ENCODE measurements at places on chromosomes 3 and 15. TPM values are rescaled to one million over a fixed set of nuclear protein-coding genes. Genes with fewer than 3 reads are reported as not detected.

AGBL1 gene
- total RNA-seq, result not detected

CFAP91 gene
- not detected for total RNA-seq

DNA sequence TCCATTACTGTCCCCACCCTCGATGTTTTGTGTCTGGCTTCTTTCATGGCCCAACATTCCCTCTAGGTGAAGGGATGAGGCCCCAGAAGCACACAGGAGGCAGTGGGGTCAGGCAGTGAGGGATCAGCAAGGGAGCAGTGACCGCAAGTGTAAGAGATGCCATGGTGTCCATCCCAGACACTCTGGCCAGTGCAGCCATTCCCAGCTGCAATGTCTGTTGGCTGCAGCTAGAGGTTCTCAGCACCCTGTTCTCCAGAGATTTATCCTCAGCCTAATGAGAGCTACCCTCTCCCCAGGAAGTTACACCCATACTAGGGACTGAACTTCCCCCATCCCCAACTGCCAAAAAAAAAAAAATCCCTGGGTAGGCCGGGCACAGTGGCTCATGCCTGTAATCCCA lies 40.2 kb downstream of the TRANK1 start:
- no peak for DNase-seq

DNA sequence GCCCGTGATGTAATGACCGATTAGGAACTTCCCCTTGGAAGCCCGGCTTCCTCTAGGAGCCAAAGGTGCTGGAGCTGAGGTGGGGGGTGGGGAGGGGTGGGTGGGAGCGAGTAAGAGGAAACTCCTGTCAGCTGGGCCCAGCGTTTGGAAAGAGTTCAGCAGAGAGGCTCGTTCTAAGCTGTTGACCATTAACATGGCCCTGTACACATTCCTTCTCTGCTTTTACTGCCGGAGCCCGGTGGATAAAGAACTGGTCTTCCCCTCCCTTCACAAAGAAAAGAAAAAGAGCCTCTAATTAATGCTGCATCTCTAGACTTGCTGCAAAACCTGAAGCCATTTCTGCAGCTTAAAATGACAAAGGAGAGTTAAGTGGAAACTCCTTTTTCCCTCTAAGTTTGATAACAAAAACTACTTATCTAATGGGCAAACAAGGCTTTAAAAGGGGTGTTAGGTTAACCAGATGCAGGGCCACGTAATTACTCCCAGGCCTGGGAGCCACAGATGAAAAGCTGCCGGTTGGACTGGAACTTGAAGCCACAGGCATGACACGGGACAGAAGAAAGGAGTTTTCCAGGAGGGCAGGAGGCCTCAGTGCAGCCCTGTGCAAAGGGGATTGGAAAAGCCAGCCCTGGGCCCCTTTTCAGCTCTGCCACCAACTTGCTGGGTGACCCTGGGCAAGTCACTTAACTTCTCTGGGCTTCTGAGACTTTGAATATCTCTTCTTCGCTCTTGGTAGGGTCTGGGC lies 71.3 kb downstream of the SMAD6 start:
- no peak for DNase-seq

DNA sequence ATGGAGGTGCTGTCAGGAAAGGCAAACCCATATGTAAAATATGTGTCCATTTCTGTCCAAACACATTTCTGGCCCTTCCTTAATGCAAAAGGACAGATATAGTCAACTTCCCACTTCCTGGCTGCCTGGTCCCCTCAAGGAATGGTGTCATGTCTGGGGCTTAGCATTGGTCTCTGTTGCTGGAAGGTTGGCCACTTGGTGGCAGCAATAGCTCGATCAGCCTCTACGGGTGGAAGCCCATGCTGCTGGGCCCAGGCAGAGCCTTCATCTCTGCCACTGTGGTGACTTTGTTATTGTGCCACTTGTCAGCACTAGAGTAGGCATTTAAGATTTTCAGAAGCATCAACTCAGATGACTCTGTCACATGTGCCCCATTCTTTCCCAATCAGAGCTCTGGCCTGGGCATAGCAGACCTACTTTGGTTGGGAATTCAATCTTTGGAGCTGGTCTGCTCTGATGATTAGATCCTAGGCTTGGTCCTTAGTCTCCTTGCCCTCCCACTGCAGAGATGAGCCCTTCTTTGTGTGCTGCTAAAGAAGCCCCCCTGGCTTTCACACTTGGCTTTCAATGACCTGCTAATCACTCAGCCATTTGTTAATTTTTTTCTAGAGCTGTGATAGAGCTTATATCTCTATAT lies 51.0 kb upstream of the SPSB4 start:
- peak; percentile 75 for DNase-seq

GRCh38 chr15:34336991-34337556 lies 507 bp downstream of the SLC12A6 start:
- no peak for DNase-seq

GRCh38 chr15:88015228-88015860 lies 241.2 kb downstream of the NTRK3 start:
- DNase-seq, result no peak

GRCh38 chr3:73591286-73591800 lies 33.4 kb downstream of the PDZRN3 start:
- DNase-seq, result no peak

- peak; percentile 1 for DNase-seq
Measured at GRCh38 chr3:85007195-85008094, 48.7 kb downstream of the CADM2 start.

GRCh38 chr3:35641920-35642527 lies 2.7 kb downstream of the ARPP21 start:
- no peak for DNase-seq

GRCh38 chr15:27458345-27459084 lies 487.5 kb downstream of the GABRG3 start:
- no peak for DNase-seq

- DNase-seq, result no peak
Measured at GRCh38 chr3:37991109-37991508, 523 bp downstream of the VILL start.

- no peak for DNase-seq
Measured at GRCh38 chr15:39801641-39802309, 19.1 kb upstream of the FSIP1 start.
